Endothelial cell (in vitro differentiated cells): ENCODE measurements at places on chromosomes 2 and 18.

DNA sequence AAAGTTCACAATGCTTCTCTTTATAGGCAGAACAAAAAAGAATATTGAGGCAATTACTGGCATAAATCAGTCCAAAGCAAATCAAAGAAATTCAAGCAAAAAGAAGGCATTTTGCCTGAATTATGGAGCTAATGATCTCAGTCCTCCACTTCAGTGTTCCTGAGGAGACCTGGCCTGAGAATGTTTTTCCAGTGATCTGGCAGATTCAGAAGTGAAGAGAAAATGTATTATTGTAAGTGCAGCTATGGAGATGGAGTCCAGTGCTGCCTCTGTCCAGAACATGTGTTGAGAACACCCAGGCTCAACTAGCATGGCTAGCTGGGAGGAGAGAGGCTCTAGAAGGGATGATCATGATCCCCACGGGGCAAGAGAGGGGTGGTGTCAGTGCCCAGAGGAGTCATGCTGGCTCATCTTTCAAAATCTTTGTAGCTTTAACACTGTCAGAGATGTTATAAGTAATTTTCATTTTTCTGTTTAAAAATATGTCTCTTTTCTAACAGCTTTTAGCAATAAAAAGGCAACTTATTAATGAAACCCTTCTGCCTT is 367.0 kb upstream of the RAB12 start:
- DNase-seq, result no peak

- no peak for DNase-seq
Observed at GRCh38 chr2:219219784-219220532, 1.2 kb upstream of the ABCB6 start.

- no peak for DNase-seq
Observed at GRCh38 chr2:14557111-14557510, 75.4 kb upstream of the LRATD1 start.

DNA sequence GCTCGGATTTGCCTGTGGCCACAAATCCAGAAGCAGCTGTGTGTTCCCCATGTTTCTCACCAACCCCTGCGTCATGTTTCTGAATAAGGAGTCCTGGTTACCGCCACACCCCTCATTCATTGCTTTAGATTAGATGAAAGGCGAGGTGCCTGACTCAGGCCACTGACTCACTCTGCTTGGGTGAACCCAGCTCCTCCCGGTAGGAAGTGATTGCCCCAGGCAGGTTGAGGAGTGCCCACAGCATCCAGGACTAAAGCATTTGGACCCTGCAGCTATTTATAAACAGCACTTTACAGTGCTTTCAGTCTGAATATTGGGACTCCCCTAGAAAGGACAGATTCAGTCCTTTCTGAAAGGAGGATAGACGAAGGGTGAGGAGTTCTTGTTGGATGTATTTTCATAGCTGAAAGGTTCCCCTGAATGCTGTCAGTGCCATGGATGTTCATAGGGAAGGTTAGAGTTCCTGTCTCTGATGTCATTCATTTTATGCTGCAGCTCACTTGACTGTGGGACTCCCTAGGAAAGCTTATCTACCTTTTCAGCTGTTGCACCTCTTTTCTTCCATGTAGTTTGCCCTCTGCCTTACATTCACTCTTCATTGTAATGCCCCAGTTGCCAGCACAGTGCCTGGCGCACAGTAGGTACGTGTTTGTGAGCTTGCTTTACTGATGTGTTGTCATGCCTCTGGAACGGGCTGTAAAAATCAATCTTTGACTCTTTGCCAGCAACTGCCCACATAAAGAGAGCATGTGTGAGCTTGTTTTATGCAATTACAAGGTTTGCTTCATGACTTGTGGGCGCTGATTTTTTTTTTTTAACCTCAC is 14.9 kb downstream of the ITGA6 start:
- DNase-seq, result no peak

GRCh38 chr18:8793445-8794155 is 88.2 kb downstream of the MTCL1 start:
- no peak for DNase-seq

GRCh38 chr18:49381267-49381845 is 79.1 kb downstream of the DYM start:
- DNase-seq, result no peak

- DNase-seq, result peak; percentile 59
Observed at GRCh38 chr18:4068552-4069158, 386.5 kb downstream of the DLGAP1 start.

GRCh38 chr2:224669449-224669848 is 46.7 kb downstream of the CCDC195 start:
- DNase-seq, result no peak

GRCh38 chr2:182784777-182785176 is 68.7 kb downstream of the DNAJC10 start:
- no peak for DNase-seq

DNA sequence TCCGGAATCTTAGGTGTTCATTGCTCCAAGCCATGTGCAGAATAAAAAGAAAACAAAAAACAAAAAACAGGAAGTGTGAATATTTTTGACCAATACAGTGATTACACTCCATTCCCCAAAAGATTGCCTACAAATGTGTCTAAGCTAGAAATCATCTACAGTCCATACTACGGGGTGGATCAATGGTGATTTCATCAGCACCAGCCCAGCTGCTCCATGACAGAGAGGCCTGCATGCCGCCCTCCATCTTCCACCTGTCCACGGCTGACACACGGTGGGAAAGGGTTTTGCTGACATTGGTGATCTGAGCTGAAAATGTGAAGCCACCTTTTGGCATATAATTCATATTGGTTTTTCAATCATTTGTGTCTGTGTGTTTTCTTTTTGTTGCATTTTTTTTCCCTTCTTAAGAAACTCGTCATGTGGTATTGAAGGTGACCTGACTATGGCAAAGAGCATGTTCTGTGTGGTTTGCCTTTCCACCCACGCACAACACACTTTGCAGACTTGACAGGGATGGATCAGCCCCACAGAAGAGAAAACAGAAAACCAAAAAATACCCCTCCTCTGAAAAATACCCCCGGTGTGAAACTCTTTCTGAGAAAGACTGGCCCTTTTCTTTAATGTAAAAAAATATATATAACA is 533.1 kb downstream of the RNF144A start:
- no peak for DNase-seq

GRCh38 chr2:226798422-226799210 is 1.0 kb downstream of the IRS1 start:
- DNase-seq, result peak; percentile 34

GRCh38 chr18:48952287-48953103 is 1.7 kb upstream of the SMAD7 start:
- peak; percentile 67 for DNase-seq

GRCh38 chr2:134190062-134190806 is 63.6 kb upstream of the MGAT5 start:
- DNase-seq, result no peak

DNA sequence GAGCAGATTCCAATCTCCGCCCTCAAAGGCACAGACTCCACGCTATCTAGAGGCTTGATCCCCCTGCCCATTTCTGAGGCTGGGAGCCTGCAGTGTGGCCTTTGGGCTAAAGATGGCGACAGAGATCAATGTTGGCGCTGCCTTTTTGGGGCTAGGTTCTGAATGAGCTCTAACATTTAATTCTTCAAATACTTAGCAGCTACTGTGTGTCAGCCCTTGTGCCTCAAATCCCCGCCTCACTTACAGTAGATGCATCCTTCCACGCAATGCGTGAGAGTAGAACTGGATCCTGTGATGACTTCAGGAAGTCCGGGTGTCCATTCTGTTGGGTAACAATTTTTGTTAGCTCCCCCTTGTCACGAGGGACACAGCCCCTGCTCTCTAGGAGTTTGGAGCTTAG is 12.4 kb downstream of the IL1F10 start:
- DNase-seq, result peak; percentile 63

GRCh38 chr2:228549441-228550007 is 368.0 kb upstream of the SPHKAP start:
- no peak for DNase-seq

DNA sequence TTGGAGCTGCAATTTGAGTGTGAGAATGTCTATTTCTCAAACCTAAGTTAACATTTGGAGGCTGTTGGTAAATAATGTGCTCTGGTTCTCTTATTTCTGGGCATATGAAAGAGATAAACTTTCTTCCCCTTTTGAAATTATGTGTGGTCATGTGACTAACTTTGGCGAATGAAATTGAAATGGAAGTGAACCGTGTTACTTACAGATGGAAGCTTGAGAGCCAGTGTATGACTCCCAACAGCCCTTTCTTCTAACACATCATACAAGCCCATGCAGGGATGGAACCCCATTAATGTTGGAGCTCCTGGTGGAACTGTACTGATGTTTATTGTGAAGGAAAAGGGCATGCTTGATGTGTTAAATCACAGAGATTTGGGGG is 725.8 kb downstream of the TSN start:
- no peak for DNase-seq

GRCh38 chr18:35710581-35710980 is 129.0 kb downstream of the GALNT1 start:
- DNase-seq, result no peak

DNA sequence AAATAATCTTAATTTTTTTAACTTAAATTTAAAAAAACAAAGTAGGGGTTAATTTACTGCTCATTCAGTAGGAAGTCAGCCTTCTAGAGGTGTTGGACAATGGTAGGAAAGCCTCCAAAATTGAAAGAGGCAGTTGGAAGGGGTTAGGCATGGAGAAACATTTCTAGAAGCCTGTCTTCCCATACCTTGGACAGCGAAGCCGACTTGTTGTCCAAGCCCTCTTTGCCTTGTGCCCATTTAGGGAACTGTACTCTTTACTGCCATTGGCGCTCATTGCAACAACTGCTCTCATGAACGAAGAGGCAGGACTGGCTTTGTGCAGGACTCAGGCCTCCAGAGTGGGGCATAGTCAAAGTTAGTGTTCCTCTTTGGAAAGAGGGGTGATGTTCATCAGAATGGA is 333.3 kb downstream of the HRH4 start:
- no peak for DNase-seq

GRCh38 chr2:232535761-232536530 is 3.5 kb upstream of the CHRNG start:
- no peak for DNase-seq

- no peak for DNase-seq
Observed at GRCh38 chr2:184037273-184037672, 561.1 kb upstream of the ZNF804A start.

DNA sequence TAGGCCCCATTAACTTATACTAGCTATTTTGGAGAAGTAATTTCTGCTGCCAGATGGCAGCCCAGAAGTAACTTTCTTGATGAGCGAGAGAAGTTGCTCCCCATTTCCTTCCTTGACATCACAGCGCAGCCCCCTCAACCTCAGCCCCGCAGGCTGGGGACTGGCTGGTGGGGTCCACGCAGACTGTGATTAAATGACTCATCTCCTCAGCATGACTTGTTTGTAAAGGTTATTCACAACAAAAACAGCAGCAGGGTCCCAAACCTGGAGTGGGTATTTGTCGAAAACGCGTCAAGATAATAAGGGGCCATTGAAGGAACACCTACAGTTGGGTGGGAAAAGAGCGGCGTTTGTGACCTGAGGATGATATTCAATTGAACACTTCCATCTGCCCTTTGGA is 120.6 kb downstream of the TXNL1 start:
- no peak for DNase-seq

DNA sequence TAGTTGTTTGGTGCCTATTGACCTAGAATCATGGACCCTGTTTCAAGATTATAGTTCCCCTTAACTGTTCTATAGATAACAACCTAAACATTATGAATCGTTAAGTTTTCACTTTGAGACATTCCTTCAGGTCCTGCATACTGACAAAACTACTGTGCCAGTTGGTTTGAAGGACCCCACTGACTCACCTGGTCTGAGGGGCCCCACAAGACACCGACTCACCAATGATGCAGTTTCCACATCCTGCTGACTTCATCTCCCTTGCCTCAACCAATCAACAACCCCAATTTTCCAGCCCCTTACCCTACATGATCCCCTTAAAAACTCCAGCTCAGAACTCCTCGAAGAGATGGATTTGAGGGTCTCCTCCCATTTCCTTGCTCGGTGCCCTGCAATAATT is 89.6 kb upstream of the CCDC141 start:
- DNase-seq, result no peak

DNA sequence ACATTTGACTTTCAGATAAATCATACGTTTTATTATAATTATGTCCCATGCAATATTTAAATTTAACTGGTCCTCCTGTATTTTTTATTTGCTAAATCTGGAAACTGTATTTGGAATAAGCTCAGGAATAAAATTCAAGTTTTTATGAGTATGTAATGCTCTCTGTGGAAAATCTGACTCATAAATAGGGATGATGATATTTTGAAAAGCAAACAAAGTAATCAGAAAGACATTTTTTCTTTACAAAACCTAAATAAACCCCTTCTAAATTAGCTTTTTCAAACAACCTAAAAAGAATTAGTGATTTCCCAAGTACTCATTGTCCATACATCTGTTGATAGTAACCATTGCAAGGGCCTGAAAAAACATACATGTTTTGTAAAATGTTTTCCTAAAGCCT is 41.1 kb downstream of the ASB1 start:
- no peak for DNase-seq

DNA sequence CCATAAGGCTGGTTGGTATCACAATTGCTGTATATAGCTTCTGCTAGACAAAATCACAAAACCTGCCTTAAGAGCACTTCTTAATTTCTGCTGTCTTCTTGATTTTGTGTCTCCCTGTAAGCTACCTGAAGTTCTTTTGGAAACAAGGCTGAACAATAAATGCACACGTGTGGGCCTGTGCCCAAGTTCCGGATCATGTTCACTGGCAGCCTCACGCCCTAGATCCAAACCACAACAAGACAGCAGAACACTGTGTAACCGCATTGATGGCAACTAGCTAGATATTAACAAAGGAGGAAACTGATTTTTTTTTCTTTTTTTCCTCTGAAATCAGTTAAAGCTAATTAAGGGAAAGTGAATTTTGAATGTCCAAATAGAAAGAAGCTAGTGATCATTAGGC is 81.5 kb upstream of the LYPD6B start:
- DNase-seq, result no peak

GRCh38 chr18:35153609-35154272 is 87.1 kb upstream of the ZNF397 start:
- no peak for DNase-seq

DNA sequence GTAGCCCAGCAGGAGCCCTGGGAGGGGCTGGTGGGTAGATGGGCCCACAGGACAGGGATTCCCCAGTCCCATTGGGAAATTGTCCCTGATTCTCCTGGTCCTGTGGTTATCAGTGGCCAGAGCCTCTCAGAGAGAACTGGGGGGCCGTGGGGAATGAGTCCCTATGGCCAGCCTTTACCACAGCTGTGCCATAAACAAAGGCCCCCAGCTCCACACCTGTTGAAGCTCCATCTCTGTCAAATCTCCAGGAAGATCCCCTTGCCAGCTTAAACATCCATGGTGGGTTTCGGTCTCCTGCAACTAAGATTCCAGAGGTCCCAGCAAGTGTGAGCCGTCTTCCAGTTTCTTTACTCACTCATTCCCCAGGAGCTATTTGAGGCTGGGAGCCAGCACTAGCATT is 897.1 kb downstream of the LRRTM4 start:
- DNase-seq, result no peak

DNA sequence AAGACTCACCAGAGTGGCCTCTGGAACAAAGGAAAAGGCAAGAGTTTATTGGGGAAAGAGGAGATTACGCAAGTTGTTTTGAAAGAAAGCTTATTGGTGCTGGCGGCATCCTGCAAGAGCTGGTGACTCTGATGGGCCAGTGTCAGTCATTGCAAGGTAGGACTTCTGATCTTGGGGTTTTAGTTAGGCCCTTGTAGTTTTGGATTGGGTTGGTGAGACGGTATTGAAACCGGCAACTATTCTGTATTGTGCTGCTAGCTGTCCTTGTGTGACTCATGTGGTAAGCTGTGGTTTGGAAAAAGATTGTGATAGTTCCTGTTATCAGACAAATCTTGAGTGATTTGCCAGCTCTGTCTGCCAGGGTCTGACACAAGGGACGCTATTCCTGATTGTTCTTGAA is 159.1 kb upstream of the PIEZO2 start:
- no peak for DNase-seq
